Stimulated activated memory B cell treated with anti-CD40 and anti-IgM and Interleukin-4, amounts not matched to agents 10 μg/mL and 1 μg/mL and 100 μg/mL, for 72 hours (primary cell): ENCODE measurements at places on chromosomes 6 and 20.

- no peaks in the 10 kb centered on the region for H3K36me3 ChIP-seq
- no peak for ATAC-seq
- H3K4me3 ChIP-seq: no peak overlapping the region
- H3K27ac ChIP-seq: no peak overlapping the region
- no peaks in the 10 kb centered on the region for H3K4me1 ChIP-seq
Measured at GRCh38 chr6:21502682-21503081, 90.9 kb upstream of the SOX4 start.

- no peak for ATAC-seq
- H3K4me3 ChIP-seq: no peak overlapping the region
- no peaks in the 10 kb centered on the region for H3K36me3 ChIP-seq
- no peak overlapping the region for H3K27ac ChIP-seq
Measured at GRCh38 chr6:64681416-64682160, 1025.4 kb downstream of the EYS start.

- H3K27ac ChIP-seq: peak overlapping the region; percentile 97
- no peaks in the 10 kb centered on the region for H3K27me3 ChIP-seq
- H3K4me3 ChIP-seq: peak overlapping the region; percentile 89
- peaks cover 67% of the 10 kb centered on the region for H3K36me3 ChIP-seq
Measured at GRCh38 chr20:44970243-44970757, 4.0 kb downstream of the STK4 start.

DNA sequence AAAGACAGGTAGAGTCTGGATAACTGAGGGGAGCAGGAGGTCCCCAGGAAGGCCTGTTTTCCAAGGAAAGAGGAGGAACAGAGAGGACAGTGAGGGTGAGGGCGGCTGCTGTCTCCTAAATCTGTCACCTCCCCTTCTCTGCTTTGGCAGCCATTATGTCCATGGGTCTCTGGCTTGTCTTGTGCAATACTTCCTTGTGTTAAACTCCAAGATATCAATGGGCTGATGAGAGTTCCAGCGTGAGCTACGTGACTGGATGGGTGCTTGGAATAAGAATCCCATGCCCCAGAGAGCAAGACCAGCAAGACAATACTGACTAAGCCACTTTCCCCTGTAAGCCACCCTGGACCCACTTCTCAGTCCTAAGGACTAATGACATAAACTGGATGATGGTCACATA lies 26.3 kb upstream of the DNAAF9 start:
- no peaks in the 10 kb centered on the region for H3K36me3 ChIP-seq
- H3K27me3 ChIP-seq: peaks cover 10% of the 10 kb centered on the region
- peaks cover 10% of the 10 kb centered on the region for H3K4me1 ChIP-seq
- no peak overlapping the region for H3K4me3 ChIP-seq

DNA sequence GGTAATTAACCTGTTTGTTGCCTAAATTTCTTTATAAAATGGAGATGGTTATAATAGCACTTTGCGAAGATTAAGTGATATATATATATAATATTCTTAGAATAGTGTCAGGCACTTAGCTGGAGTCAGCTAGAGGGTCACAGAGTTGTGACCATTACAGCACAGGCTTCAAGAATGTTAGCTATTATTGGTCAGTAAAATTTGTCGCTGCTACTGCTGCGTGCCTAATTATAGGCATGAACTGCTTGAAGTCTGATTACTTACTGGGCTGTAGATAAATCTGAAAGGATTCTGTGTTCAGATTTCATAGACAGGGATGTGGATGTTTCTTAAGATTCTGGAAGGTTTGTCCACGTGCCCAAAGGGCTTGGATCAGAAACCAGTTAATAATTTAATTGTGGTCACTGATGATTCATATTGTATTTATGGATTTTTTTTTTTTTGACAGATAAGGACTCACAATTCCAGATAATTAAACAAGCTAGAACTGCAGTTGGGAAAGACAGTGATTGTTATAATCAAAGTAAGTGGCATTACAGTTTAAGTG lies 4.7 kb downstream of the SNRNP48 start:
- H3K27ac ChIP-seq: no peak overlapping the region
- ATAC-seq: no peak
- H3K4me3 ChIP-seq: no peak overlapping the region

- H3K4me3 ChIP-seq: no peak overlapping the region
- no peak overlapping the region for H3K27ac ChIP-seq
- H3K27me3 ChIP-seq: no peaks in the 10 kb centered on the region
- no peaks in the 10 kb centered on the region for H3K36me3 ChIP-seq
Measured at GRCh38 chr6:68059261-68059660, 575.8 kb upstream of the ADGRB3 start.

- no peak for ATAC-seq
- no peaks in the 10 kb centered on the region for H3K27me3 ChIP-seq
- no peak overlapping the region for H3K27ac ChIP-seq
Measured at GRCh38 chr20:50726955-50727791, 4.2 kb upstream of the PARD6B start.

DNA sequence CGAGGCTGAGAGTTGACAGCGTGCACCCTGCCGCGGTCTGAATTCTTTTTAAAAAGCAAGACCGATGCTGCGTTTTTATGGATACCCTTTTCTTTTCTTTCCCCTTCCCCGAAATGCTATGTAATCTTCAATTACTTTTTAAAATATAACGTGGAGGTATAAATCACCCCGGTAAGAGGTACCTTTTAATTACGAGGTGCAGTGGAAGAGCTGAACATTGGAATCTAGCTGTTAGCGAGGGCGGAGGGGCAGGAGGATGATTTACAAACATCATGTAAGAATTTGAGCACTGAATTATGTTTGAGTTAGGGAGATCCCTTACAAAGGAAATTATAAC lies 1.2 kb downstream of the EYA2 start:
- no peaks in the 10 kb centered on the region for H3K36me3 ChIP-seq
- H3K27me3 ChIP-seq: peaks cover 64% of the 10 kb centered on the region
- peak overlapping the region; percentile 86 for H3K4me3 ChIP-seq
- no peak for ATAC-seq
- peaks cover 5% of the 10 kb centered on the region for H3K4me1 ChIP-seq

- no peak overlapping the region for H3K4me3 ChIP-seq
- H3K27me3 ChIP-seq: no peaks in the 10 kb centered on the region
- peaks cover 21% of the 10 kb centered on the region for H3K36me3 ChIP-seq
- H3K27ac ChIP-seq: no peak overlapping the region
- peaks cover 16% of the 10 kb centered on the region for H3K4me1 ChIP-seq
- no peak for ATAC-seq
Measured at GRCh38 chr6:161360520-161360919, 86.7 kb upstream of the AGPAT4 start.

- ATAC-seq: no peak
- no peaks in the 10 kb centered on the region for H3K27me3 ChIP-seq
- H3K27ac ChIP-seq: no peak overlapping the region
- no peak overlapping the region for H3K4me3 ChIP-seq
- no peaks in the 10 kb centered on the region for H3K36me3 ChIP-seq
Measured at GRCh38 chr6:45728674-45729073, 287.0 kb downstream of the CLIC5 start.

- H3K36me3 ChIP-seq: peaks cover 7% of the 10 kb centered on the region
- H3K27ac ChIP-seq: no peak overlapping the region
- H3K4me1 ChIP-seq: peaks cover 21% of the 10 kb centered on the region
- ATAC-seq: peak; percentile 77
- peak overlapping the region; percentile 78 for H3K4me3 ChIP-seq
Measured at GRCh38 chr6:6546318-6547109, 42.0 kb upstream of the LY86 start.

- no peaks in the 10 kb centered on the region for H3K4me1 ChIP-seq
- no peak overlapping the region for H3K27ac ChIP-seq
- no peak overlapping the region for H3K4me3 ChIP-seq
- H3K36me3 ChIP-seq: no peaks in the 10 kb centered on the region
Measured at GRCh38 chr20:58598211-58599015, 52.7 kb upstream of the STX16 start.

- H3K36me3 ChIP-seq: peaks cover 15% of the 10 kb centered on the region
- peak overlapping the region; percentile 84 for H3K27ac ChIP-seq
- H3K27me3 ChIP-seq: no peaks in the 10 kb centered on the region
- H3K4me3 ChIP-seq: peak overlapping the region; percentile 49
- peak; percentile 94 for ATAC-seq
- peaks cover 67% of the 10 kb centered on the region for H3K4me1 ChIP-seq
Measured at GRCh38 chr20:64099880-64100565, 7.3 kb downstream of the NPBWR2 start.

GRCh38 chr6:32845384-32845884 lies 1.6 kb upstream of the PSMB8 start:
- peak overlapping the region; percentile 98 for H3K4me3 ChIP-seq
- peaks cover 90% of the 10 kb centered on the region for H3K36me3 ChIP-seq

DNA sequence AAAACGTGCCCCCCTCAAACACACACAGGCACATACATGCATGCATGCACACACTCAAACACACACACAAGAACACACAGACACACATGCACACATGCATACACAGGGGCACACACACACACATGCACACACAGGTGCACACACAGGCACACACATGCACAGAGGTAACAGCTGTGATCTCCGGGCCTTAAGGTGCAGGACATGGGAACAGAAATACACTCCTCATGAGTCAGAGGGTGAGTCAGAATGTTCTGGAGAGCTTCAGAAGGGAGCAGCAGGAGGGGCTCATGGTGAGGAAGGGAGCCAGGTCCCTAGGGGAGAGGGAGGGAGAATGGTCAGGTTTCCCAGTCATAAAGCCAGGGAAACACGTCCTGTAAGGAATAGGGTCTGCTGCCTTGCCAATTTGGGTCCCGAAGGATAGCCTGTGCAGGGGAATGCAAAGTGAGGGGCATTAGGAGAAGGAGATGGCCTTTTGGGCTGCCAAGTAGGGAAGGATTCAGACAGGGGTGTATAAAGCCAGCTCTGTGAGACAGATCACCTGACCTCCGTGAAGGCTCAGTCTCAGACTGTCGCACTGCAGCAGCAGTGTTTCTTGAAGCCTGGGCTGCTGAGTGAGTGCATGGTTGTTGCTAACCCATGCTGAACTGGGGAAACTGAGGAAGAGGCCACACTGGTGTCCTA lies 123.9 kb downstream of the MAFB start:
- no peak for ATAC-seq
- H3K4me3 ChIP-seq: no peak overlapping the region
- no peaks in the 10 kb centered on the region for H3K36me3 ChIP-seq

DNA sequence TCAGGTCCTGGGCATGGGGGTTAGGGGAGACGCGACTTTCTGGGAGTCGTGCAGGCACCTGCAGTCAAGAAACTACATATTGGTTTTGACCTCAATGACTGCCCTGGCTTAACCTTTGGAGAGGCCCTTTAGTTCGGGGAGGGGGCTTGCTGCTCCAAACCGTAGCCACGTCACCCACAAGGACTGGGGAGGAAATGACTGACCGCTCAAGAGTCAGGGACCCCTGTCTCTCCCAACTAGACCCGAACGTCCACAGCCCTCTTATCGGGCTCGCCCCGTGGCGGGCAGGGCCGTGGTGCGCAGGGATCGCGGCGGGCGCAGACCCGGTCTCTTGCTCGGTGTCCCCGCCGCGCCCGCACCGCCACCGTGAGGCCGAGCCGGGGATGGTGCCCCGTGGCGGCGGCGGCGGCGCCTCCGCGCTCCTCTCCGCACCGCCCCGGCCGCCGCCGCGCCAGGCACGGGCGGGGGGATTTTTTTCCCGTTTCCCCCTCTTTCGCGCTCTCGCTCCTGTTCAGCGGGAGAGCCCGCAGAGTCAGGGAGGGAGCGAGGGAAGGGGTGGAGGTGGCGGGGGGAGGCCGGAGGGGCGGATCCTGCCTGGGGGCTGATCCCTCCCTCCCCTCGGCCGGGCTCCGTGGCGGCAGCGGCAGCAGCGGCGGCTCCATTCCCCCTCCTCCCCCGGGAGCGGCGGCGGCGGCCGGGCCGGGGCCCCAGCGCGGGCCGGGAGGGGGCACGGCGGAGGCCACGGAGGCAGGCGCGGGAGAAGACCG lies at the start of gene BRPF3:
Gene BRPF3, plus strand, starts transcription at position 632 of the 767 bp plus-strand sequence. CDS start 3,579 bp downstream, outside the sequence.
- peak within 1 kb of the TSS; percentile 86 for H3K27ac ChIP-seq
- H3K27me3 ChIP-seq: no peaks in the 10 kb centered on the region
- H3K4me3 ChIP-seq: peak within 1 kb of the TSS; percentile 91

GRCh38 chr6:20747991-20748390 lies 213.7 kb downstream of the CDKAL1 start:
- H3K27ac ChIP-seq: no peak overlapping the region
- no peaks in the 10 kb centered on the region for H3K27me3 ChIP-seq
- no peak overlapping the region for H3K4me3 ChIP-seq
- peaks cover 6% of the 10 kb centered on the region for H3K4me1 ChIP-seq
- ATAC-seq: no peak

DNA sequence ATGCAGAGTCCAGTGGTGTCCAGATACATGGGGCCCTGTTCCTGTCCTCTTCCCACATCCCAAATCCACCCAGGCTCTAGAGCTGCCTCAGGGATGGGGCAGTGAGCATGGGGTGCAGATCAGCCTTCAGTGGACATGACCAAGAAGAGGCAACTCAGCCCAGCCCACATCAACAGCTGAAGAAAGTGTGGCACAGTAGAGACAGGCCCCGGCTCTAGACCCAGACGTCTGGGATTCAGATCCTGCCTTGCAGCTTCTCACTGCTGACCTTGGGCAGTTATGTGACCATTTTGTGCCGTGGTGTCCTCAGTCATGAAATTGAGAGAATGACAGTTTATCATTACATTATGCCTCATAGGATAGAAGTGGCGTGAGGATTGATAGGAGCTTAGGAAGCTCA lies 54.6 kb upstream of the CST7 start:
- no peaks in the 10 kb centered on the region for H3K36me3 ChIP-seq
- no peak overlapping the region for H3K27ac ChIP-seq
- H3K4me1 ChIP-seq: no peaks in the 10 kb centered on the region

DNA sequence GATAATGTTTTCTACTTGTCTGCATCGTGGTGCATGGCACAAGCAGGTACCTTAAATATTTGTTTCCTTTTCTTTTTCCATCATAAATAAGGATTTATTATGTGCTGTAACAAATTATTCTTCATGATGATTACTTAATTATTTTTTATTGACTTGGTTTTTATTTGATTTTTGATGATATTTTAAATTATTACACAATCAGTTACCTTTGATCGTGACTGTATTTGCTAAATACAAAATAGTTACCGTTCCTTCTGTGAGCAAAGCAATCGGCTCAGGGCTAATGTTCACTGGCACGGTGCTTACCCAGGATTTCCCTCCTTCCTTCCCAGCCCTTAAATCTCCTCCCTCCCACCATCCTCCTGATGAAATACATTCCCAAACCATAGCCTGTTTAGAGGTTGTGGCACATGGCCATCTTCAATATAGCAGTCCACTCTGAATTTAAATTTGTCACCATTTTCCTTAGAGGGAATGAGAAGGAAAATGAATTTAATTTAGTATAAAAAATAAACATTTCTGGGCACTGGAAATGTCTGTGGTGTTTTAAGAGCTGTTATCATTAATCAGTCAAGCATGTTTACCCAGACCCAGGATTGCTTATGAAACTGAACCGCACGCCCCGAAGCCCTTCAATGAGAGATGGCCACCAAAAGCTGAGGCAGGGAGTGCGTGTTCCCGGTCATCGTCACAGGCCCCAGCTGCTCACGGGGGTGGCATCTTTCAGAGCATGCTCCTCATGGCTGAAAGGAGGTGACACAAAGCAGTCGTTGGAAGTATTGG lies 23.0 kb upstream of the EXOC2 start:
- no peak overlapping the region for H3K4me3 ChIP-seq
- ATAC-seq: no peak
- peaks cover 9% of the 10 kb centered on the region for H3K36me3 ChIP-seq
- peaks cover 8% of the 10 kb centered on the region for H3K27me3 ChIP-seq
